ENCODE measurements at places on chromosomes 2 and 18.

- no peak overlapping the region for H3K27ac ChIP-seq
- H3K4me1 ChIP-seq, result no peaks in the 10 kb centered on the region
- no peaks in the 10 kb centered on the region for H3K36me3 ChIP-seq
- no peak overlapping the region for H3K4me3 ChIP-seq
Observed at GRCh38 chr2:131349021-131349420, 14.9 kb downstream of the RAB6D start.

DNA sequence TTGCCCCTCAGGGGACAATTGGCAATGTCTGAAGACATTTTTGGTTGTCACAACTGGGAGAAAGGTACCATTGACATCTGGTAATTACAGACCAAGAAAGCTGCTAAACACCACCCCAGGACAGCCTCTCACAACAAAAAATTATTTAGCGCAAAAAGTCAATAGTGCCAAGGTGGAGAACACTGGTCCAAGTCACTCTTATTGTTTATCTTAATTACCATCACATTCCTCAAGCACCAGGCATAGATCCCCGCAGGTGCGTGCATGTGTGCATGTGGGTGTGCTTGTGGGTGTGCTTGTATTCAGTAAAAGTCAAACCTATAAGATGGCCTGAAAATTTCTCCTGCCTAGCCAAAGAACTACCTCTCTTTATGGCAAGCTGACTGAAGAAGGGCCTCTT, 74.9 kb upstream of the WDR75 start:
- no peak for DNase-seq
- no peaks in the 10 kb centered on the region for H3K36me3 ChIP-seq

GRCh38 chr2:202605174-202605573, 29.6 kb upstream of the FAM117B start:
- H3K27ac ChIP-seq, result no peak overlapping the region
- H3K36me3 ChIP-seq, result no peaks in the 10 kb centered on the region
- no peak for DNase-seq
- no peaks in the 10 kb centered on the region for H3K4me1 ChIP-seq
- no peak overlapping the region for H3K4me3 ChIP-seq

- no peak overlapping the region for H3K27ac ChIP-seq
- no peaks in the 10 kb centered on the region for H3K4me1 ChIP-seq
- H3K27me3 ChIP-seq, result no peaks in the 10 kb centered on the region
- no peak overlapping the region for H3K4me3 ChIP-seq
- DNase-seq, result no peak
- H3K36me3 ChIP-seq, result no peaks in the 10 kb centered on the region
Observed at GRCh38 chr2:188303363-188304031, 11.8 kb downstream of the GULP1 start.

DNA sequence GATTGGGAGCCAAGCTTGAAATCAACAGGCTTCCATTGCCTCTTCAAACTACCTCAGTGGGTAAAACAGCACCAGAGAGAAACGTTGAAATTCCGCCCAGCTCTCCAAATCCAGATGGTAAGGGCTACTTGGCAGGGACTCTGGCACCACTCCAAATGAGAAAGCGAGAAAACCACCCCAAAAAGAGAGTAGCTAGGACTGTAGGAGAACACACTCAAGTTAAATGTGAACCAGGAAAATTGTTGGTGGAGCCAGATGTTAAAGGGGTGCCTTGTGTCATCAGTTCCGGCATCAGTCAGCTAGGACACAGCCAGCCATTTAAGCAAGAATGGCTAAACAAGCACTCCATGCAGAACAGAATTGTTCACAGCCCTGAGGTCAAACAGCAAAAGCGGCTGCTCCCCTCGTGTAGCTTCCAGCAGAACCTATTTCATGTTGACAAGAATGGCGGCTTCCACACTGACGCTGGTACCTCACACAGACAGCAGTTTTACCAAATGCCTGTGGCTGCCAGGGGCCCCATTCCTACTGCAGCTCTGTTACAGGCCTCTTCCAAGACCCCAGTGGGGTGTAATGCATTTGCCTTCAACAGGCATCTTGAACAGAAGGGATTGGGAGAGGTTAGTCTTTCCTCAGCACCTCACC, 167.3 kb downstream of the ASXL3 start:
- no peak for DNase-seq
- no peak overlapping the region for H3K4me3 ChIP-seq
- no peaks in the 10 kb centered on the region for H3K27me3 ChIP-seq
- H3K27ac ChIP-seq, result no peak overlapping the region
- H3K36me3 ChIP-seq, result peaks cover 13% of the 10 kb centered on the region

DNA sequence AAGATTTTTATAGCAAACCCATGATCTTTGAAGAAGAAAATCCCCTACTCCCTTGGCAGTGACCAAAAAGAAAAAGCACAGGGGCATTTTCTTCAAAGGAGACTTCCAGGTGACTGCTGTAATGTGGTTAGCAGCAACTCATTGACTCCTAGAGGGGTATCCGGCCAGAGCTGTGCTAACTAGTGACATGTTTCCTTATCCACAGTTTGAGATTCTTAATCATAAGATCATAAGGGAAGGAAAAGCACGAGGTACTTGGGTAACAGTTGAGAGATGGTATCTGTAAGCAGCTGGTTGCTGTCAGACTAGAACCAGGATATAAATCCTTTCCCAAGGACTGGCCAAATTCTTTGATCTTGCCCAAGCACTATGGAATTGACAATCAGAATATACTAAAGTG, 124.7 kb downstream of the MREG start:
- no peaks in the 10 kb centered on the region for H3K27me3 ChIP-seq
- no peak for DNase-seq
- no peaks in the 10 kb centered on the region for H3K4me1 ChIP-seq
- H3K27ac ChIP-seq, result no peak overlapping the region

DNA sequence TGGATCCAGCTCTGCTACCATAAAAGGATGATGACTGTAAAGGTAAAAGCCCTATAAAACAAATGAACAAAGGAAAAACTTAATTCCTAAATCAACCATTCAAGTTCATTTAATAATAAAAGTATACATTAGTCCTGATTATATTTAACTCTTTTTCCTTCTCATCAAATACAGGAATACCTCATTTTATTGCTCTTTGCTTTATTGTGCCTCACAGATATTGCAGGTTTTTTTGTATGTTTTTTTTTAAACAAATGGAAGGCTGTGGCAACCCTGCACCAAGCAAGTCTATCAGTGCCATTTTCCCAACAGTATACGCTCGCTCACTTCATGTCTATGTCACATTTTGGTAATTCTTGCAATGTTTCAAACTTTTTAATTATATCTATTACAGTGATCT, 38.2 kb downstream of the USP37 start:
- H3K27ac ChIP-seq, result no peak overlapping the region
- no peak for DNase-seq
- no peaks in the 10 kb centered on the region for H3K27me3 ChIP-seq
- peaks cover 69% of the 10 kb centered on the region for H3K36me3 ChIP-seq
- no peak overlapping the region for H3K4me3 ChIP-seq

GRCh38 chr2:217118559-217119284, 258.9 kb upstream of the TNP1 start:
- H3K4me1 ChIP-seq, result no peaks in the 10 kb centered on the region
- no peaks in the 10 kb centered on the region for H3K27me3 ChIP-seq

DNA sequence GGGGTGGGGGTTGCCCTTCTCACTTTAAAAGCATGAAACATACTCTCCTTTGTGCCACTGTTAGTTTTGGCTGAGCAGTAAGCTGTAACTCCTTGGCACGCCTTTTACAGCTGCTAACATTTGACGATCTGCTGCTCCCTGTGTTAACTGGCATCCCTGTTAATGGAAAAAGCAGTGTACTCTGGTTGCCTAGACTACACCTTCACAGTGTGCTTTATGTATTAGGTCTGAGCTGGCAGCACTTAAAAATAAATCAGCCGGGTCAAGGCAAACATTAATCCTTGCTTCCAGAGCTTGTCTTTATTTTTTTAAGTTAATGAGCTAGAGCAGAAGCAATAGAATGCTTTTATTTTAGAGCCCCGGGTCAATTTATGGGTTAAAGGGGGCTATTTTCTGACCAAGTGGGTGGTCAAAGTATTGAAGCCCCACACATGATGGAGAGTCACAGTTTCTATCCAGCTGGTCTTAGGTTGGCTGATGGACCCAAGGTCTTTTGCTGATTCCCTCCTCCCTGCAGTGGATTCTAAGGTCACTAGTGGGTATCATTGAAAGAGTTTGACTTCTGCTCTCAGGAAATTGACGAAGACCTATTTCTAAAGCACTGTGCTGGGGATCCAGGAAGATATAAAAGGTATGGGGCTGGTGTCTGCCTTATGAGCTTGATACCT, 54.5 kb downstream of the CFAP221 start:
- no peaks in the 10 kb centered on the region for H3K4me1 ChIP-seq
- H3K27me3 ChIP-seq, result no peaks in the 10 kb centered on the region
- H3K36me3 ChIP-seq, result no peaks in the 10 kb centered on the region
- H3K4me3 ChIP-seq, result no peak overlapping the region
- no peak overlapping the region for H3K27ac ChIP-seq

GRCh38 chr2:173402405-173402974, 47.8 kb downstream of the CDCA7 start:
- H3K27ac ChIP-seq, result no peak overlapping the region
- peak; percentile 83 for DNase-seq
- peak overlapping the region; percentile 13 for H3K4me3 ChIP-seq
- H3K27me3 ChIP-seq, result peaks cover 10% of the 10 kb centered on the region

DNA sequence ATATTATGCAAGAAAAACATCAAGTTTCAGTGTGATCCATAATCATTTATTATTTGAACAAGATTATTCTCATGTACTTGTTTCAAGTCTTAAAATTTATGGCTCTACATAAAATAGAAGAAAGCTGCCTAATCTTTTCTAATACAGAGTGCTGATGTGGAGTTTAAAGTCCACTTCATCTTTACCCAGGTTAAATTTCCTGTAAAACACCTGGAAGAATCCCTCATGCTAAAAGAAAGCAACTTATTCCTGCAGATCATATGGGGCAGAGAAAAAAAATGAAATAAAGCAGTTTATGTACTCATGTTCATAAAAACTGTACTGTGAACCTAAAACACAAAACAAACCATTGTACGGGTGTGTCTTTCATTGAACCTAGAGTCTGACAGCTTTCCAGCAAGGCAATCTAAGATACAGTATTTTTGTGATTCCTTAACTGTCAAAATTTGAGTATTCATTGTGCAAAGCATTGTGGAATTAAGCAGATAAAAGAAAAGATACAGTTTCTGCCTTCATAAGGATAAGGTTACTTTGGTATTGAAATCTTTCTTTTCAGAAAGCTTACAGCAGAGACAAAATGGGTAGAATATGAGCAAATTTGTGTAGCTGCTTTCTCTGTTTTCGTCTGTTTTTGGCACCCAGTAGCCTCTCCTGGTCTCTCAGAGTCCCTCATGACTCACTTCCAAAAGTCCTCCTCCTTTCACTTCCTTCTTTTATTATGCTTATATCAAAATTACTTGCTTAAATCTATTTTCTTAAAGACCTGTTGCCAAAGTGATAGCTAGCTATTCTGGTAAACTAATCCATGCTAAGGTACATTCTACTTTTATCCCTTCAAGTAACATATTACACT, 26.9 kb upstream of the GLS start:
- no peaks in the 10 kb centered on the region for H3K36me3 ChIP-seq
- H3K27ac ChIP-seq, result no peak overlapping the region
- no peaks in the 10 kb centered on the region for H3K27me3 ChIP-seq
- peaks cover 11% of the 10 kb centered on the region for H3K4me1 ChIP-seq

DNA sequence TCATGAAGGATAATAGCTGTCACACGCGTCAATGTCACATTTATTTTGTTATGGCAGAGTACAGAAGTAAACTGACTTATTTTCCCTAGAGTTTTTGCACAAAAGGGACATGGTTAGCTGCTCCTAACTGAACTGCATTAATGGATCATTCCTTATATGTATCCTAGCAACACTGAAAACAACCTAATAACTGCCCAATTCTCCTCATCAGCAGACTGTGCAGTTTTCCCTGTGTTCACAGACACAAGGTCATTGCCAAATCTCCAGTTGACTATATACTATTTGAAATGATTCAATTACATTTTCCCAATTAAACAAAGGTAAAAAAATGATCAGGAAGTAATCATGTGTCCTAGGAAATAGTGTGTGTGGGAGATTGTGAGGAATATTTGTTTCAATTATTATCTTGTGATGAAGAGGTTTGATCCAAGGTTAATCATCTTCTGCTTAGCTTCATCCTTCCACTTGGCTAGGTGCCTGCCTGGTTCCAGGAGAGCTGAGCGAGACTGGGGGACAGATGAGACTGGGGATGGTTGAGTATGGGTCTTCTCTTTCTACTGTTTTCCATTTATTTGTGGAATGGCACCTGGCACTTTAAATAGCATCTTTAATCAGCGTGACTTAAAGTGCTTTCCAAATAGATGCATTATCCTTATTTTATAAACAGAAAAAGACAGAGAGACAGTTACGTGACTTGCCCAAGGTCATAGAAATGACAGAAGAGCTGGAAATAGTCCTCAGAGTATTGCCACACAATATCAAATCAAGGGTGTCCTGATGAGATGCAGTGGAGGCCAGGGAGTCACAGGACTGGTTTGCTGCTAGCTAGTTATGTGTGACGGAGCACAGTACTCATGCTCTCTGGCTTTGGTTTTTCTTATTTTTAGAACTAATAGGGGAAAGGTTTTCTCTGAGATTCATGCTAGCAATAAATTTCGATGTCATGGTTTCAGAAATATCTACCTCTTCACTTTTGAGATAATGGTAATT, 335.6 kb downstream of the PIK3C3 start:
- H3K27me3 ChIP-seq, result no peaks in the 10 kb centered on the region
- no peaks in the 10 kb centered on the region for H3K36me3 ChIP-seq
- H3K27ac ChIP-seq, result no peak overlapping the region
- H3K4me1 ChIP-seq, result peaks cover 4% of the 10 kb centered on the region
- no peak for DNase-seq

- H3K27ac ChIP-seq, result no peak overlapping the region
- H3K4me3 ChIP-seq, result no peak overlapping the region
- H3K4me1 ChIP-seq, result no peaks in the 10 kb centered on the region
- no peak for DNase-seq
Observed at GRCh38 chr2:71563872-71564271, 110.5 kb downstream of the DYSF start.

- H3K4me3 ChIP-seq, result no peak overlapping the region
- no peaks in the 10 kb centered on the region for H3K36me3 ChIP-seq
- H3K4me1 ChIP-seq, result no peaks in the 10 kb centered on the region
- H3K27me3 ChIP-seq, result no peaks in the 10 kb centered on the region
Observed at GRCh38 chr2:74812787-74813590, 20.9 kb upstream of the HK2 start.

- no peak for DNase-seq
- H3K27me3 ChIP-seq, result no peaks in the 10 kb centered on the region
- H3K4me1 ChIP-seq, result no peaks in the 10 kb centered on the region
- H3K36me3 ChIP-seq, result no peaks in the 10 kb centered on the region
- H3K27ac ChIP-seq, result no peak overlapping the region
Observed at GRCh38 chr2:1782514-1782913, 38.2 kb upstream of the PXDN start.

DNA sequence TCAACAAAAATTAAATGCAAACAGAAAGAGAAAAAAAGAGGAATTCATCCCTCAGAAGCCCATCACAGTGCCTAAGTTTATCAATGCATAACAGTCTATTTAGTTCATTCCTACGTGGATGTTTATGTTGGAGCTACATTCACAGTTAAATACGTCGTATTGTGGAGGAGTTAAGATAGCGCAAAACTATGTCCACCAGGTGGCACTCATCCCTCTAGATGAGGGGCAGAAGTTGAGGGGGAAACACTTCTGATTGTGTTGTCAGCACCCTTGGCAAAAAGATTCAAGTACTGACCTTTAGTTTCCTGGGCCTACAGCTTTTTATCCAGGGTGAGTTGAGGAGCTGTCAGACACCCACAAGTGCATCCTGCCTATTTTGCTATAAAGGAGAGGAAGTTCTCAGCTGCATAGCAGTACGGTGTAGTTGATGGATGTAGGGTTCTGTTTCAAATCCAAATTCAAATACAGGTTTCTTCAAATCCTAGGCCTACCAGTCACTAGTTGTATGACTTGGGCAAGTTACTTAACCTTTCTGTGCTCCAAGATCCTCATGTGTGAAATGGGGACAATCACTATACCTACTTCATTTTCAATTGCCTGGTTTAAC, 26.8 kb upstream of the MYO1B start:
- no peak for DNase-seq
- no peaks in the 10 kb centered on the region for H3K27me3 ChIP-seq
- H3K27ac ChIP-seq, result no peak overlapping the region
- H3K4me1 ChIP-seq, result peaks cover 6% of the 10 kb centered on the region
- H3K4me3 ChIP-seq, result no peak overlapping the region

All from right atrium auricular region (tissue), 2 donors.